ENCODE measurements at places on chromosomes 16 and 17. TPM values are rescaled to one million over a fixed set of nuclear protein-coding genes. Genes with fewer than 3 reads are reported as not detected.

The IKZF3 gene
- total RNA-seq: not detected

The MMD gene
- 5.5 TPM for total RNA-seq

The OTOA gene
- 0.10 TPM for total RNA-seq

The TMC7 gene
- total RNA-seq: 2.4 TPM

The PRR35 gene
- total RNA-seq: 0.41 TPM

The SUMO2 gene
- 183 TPM for total RNA-seq

The TPPP3 gene
- 1.6 TPM for total RNA-seq

The ABHD15 gene
- total RNA-seq: 11.1 TPM

The MARVELD3 gene
- total RNA-seq: 3.6 TPM

The TEX14 gene
- not detected for total RNA-seq

The TBC1D3C gene
- 0.98 TPM for total RNA-seq

The LGALS9 gene
- total RNA-seq: not detected

- no peak for DNase-seq
These were observed 24.3 kb upstream of the RNPS1 start for GRCh38 chr16:2292221-2292620.

GRCh38 chr17:266701-267667, 85.5 kb upstream of the DOC2B start:
- peak; percentile 71 for DNase-seq

GRCh38 chr16:57903656-57904055, 67.3 kb downstream of the CNGB1 start:
- no peak for DNase-seq

DNA sequence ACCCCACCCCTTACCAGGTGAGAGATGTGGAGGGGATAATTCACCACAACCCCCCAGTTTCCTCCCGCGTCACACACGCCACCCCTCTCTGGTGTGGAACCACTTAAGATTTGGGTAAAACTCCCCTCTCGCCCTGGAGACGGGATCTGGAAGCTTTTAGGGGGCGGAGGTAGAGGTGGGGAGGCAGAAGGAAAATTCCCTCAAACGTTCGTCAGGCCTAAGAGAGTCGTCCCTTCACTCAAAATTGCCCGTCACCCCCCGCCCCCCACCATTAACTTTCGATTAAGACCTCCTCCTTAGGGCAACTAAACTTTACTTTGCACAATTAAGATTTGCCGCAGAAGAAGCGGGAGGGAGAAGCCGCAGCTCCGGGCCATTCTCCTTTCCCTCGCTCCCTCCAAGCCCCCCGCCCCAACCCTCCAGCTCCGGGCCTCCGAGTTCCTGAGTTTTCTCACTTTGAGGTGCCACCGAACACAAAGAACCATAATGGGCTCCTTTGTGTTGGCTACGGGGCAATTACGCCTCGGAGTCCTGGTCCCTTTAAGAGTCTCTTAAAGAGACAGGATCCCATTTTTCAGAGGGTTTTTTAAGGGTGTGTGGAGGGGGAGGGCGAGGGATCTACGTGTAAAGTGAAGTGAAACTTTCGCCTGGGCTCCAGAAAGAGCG, 985 bp upstream of the FZD2 start:
- DNase-seq: peak; percentile 54

DNA sequence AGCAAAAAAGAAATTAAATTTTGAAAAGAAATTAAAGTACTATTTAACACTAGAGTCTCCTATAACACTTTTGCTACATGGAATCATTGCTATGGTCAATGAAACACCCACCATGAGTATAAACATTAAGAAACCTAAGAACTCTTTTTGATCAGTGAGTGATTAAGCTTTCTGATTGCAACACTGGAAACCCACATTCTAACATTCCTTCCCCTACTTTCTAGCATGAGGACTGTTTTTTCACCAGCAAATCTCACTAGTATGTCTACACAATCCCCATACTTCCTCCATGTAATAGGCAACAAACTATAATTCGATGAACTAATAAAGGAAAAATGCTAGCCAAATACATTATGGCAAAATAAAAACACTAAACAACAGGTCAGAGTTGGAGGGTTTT, 54.7 kb downstream of the SKAP1 start:
- no peak for DNase-seq

DNA sequence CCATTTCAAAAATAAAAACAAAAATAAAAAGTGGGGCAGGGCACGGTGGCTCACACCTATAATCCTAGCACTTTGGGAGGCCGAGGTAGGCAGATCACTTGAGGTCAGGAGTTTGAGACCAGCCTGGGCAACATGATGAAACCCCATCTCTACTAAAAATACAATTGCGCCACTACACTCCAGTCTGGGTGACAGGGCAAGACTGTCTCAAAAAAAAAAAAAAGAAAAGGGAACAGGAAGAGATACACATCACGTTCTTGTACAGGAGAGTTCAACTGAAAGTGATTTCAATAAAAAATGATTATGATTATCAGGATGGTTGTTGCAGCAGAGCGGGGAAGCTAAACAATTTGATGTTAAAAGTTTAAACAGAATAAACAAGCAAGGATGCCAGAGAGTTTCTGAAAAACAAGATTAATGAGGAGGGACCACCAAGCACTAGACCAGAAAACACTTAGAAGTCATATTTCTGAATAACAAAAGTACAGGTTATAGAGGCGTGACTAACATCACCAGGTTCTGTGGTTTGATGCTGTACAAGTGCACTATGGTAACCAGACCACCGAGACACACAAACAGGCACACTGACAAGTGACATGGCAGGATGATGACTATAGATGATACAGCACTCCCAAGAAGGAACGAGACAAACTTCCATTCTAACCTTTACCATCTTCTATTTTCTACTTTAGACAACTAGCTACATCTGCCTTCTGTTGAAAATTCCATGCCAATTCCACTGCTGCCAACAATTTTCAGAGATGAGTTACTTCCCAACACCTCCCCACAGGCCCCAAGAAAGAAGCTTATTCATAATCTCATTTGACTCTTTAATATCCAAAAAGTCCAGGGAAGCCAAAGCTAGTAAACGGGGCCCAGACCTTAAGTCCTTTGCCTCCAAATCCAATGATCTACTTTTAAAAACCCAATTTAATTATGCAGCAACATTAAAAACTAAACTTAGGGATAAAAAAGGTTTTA, 11.8 kb downstream of the DNAJA2 start:
- DNase-seq: peak; percentile 13

DNA sequence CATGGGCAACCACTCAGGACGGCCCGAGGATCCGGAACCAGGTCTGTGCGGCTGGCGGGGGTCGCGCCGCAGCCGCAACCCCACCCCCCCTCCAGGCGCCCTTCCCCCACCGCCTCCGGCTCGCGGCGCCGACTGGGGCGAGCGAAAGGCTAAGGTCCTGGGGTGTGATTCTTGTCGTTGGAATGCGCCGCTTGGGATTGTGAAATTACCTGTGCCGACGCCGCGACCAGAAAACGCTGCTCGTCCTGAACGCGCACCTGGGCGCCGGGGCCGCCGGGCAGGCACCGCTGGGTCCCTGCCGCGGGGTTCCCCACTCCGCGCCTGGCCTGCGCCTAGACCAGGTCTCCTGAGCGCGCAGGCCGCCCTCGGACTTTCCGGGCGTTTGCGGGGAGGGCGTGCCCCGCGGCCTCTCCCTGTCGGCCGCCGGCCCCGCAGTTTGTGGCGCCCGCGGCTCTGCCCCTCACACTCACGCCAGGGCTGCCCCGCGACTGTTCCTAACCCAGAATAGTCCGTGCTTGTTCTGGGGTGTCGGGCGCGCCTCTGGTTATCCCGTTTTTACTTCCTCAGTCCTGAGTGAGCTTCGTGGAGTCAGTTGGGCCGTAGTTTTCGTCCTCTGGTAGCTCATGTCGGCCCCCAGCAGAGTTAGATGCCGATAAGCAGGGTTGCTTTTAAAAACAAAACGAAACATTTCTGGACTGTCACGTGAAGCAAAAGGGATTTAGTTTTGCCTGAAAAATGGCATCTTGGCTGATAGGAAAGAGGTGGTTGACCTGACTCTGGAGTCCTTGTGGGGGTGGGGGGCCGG, 147.2 kb downstream of the SPECC1 start:
- DNase-seq: no peak

GRCh38 chr16:969508-970385, 1.0 kb downstream of the LMF1 start:
- DNase-seq: no peak

DNA sequence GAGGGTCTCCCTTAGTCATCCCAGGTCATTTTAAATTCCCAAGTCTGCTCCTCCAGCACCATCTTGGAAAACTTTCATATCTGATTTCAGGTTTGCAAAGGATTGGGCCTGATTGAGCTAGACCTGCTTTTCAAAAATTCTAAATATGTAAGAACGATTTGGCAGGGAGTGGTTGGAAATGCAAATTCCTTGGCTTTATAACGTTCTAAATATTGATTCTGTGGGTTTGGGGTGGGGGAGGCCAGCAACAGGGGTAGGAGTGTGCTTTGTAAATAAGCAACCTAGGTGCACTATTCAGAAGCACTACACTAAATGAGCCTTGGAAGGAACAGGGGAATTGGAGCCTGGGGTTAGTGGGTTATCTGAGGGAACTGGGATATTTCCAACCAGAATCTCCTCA, 47.9 kb downstream of the TMEM114 start:
- no peak for DNase-seq

DNA sequence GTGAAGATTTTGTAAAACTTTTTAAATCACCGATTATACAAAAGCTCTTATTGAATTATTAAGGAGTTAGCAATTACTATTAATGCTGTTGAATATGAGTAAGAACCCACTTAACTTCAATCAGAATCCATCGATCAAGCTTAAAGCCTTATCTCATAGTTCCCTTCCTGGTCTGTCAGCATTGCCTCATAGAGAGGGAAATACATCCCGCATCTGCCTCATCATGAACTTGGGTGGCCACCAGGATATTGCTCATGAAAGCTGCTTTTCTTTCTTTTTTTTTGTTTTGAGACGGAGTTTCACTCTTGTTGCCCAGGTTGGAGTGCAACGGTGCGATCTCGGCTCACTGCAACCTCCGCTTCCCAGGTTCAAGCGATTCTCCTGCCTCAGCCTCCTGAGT, 66.7 kb downstream of the PIGL start:
- DNase-seq: no peak

GRCh38 chr17:31715446-31715845, 143.6 kb downstream of the COPRS start:
- no peak for DNase-seq

GRCh38 chr17:80018917-80019651, 16.6 kb downstream of the TBC1D16 start:
- no peak for DNase-seq

DNA sequence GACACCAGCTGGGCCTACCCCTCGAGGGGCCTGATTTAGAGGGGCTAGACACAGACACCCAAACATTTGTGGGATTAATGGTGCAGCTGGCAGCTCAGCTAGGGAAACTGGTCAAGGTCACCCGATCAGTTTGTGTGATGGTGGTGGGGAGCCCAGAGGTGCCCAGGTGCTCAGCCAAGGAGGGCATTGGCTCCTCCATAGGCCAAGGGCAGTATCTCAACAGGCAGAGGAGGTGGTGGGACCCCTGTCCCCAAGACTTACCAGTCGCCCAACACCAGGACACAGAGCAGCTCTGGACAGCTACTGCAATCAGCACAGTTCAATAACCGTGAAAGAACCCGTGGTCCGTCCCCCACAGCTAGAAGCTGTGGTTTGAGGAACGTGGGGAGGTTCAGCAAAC, 120.9 kb downstream of the C16orf78 start:
- DNase-seq: no peak

DNA sequence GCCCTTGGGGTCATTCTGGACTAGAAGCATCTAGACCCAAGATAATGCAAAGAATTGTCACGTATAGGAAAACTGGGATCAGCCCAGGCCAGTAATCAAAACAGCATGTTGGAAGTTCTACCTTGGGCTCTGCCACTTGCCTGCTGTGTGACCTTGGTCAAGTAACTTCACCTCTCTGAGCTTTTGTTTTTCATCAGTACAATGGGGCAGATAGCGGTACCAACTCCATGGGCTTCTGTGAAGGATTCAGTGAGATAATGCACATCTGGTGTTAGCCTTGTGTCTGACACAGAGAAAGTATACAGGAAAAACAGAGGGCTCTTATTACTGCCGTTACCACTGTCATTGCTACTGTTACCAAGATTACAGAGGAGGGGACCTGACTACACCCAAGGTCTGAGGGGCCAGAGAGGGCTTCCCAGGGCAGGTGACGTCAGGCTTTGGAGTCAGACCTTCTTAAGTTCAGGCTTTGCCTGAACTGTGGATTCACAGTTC, 24.6 kb downstream of the CMIP start:
- DNase-seq: no peak

DNA sequence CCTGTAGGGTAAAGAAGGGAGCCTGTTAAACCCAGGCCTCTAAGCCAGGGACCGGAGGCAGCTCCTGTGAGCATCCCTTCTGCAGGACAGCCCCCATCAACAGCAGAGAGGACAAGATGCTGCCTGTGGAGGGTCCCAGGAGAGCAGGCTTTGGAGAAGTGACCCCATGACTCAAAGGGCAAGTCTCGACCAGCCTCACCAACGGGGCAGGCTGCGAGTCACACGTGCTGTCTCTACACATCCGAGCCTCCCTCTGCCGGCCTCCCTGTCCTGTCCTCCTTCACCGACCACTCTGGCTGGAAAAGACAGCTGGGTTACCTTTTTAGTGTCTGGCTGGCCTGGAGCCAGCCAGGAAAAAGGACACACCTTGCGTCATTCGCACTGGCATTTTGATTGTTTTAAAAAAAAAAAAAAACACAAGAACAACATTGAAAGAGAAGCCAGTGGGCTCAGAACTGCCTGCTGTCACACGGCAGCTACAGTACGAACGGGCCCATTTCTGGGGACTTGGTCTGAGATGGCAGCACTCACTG, 74.5 kb upstream of the RCVRN start:
- DNase-seq: no peak

DNA sequence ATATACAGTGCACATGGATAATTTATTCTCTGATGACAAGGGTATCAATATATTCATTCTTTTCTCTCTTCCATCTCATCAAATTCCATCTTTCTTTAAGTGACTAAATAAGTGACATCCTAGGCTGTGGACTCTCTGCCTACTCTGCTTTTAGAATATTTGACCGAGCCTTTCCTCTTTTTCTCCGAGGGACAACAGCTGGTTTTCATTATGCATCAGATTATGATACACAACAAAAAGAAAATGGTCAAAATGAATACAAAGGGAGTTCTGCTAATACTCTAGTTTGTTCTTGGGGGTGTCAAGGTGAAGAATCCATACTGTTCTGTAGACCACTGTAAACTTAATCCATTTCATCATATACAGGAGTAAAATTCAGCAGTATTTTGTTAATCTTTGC, 942.6 kb downstream of the KCNJ2 start:
- DNase-seq: no peak

DNA sequence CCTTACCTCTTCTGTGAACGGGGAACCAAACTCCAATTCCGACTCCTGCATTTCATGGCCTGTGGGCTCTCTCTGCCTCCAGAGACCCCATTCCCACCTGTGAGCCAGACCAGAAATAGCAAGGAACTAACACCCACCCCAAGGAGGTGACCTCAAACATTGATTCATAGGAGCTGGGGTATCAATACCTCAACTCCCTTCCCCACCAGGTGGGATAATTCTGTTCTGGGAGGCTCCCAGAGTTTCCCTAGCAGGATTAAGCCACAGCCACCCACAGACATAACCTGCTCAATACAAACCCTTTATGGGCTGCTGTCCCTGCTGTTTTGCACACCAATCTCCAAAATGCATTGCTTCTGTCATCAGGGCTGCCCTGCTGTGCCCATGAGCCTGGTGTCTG, 59.6 kb upstream of the FOXF1 start:
- no peak for DNase-seq

GRCh38 chr17:63531022-63531965, 8.1 kb downstream of the KCNH6 start:
- DNase-seq: no peak

Data from G401 (cell line).